ENCODE measurements at places on chromosomes 3 and 15.

GRCh38 chr15:70514251-70514650, 249.1 kb downstream of the UACA start:
- no peak for DNase-seq

GRCh38 chr15:40114218-40114617, 5.5 kb upstream of the BMF start:
- no peak for DNase-seq

DNA sequence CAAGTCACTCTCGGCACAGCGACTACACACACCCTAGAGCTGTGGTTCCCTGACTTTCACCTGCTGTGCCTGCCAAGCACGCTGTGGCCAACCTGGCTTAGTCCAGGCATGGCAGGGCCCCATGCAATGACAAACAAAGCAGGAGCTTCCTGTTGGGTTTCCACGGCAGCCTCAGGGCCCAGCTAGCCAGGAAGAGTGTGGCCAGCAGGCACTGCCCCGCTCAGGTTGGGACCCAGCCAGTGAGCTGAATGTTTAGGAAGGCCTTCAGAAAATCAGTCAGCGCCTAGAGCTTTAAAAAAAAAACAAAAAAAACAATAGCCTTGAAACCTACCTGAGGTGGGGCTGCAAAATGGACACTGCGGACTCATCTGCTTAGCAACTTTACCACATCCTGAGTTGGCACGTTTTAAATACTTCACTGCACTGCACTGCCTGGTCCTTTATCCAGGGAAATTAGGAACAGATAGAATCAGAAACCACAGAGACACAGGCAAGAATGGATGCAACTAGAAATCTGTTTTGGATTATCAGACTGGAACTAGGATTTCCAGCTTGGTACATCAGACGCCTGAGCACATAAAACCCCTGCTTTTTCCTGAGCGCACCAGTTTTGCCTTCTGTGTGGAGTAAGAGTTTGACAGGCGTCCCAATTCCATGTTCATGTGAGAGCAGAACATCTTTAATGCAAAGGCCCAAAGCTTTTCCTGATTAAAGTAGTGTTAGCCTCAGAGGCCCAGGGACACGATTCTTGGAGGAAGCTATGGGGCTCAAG, 36.2 kb upstream of the LDHAL6B start:
- no peak for DNase-seq

DNA sequence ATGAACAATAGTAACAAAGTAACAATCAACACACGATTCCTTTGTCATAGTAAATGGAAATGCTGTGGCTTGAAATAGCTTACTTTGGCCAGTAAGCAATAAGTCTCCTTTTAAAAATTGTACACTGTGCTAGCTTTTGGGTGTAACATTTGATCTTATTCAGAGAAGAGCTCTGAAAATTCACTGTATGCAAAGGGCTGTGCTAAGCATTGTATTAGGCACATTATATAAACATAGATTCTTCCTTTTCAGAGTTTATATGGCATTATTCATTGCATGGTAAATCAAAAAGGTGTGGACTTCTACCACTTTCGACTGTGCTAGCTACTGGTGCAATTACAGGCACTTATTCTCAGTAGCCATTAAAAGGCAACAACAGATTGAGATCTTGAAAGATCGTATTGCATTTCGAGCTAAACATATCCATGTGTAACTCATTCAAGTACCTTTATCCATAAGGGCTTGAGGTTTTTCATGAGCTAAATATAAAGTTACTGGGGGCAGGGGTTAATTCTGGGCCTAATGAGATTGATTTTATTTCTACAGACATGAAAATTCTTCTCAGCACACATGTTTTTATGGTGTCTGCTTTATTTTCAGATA, 246.8 kb downstream of the NR1D2 start:
- no peak for DNase-seq

GRCh38 chr15:51649659-51650521, 27.3 kb upstream of the DMXL2 start:
- peak; percentile 48 for DNase-seq

GRCh38 chr3:119352034-119352609, 57.9 kb downstream of the ARHGAP31 start:
- DNase-seq: peak; percentile 52

GRCh38 chr15:62998262-62998890, 44.2 kb upstream of the TPM1 start:
- DNase-seq: no peak

DNA sequence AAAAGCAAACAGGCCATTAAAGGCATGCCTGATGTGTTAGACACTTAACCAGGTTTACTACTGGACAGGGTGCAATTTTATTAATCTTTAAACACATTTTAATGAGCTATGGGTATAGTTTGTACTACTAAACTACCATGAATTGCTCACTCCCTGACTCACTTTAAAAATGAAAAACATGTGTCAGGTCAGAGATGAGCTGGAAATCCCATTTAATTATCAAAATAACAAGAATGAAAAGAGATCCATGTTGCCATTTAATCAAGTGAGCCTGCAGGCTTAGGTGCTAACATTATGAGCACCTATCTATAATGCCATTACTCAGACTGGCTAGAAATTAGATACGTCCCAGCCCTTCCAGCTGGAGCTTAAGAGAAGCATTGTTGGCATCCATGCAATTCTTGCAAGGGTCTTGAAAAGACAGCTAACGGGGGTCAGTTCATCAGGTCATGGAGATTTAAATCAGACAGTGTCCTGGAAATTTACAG, 224.4 kb downstream of the THRB start:
- DNase-seq: no peak

- no peak for DNase-seq
Observed at GRCh38 chr3:102092617-102093466, 243.5 kb downstream of the NFKBIZ start.

DNA sequence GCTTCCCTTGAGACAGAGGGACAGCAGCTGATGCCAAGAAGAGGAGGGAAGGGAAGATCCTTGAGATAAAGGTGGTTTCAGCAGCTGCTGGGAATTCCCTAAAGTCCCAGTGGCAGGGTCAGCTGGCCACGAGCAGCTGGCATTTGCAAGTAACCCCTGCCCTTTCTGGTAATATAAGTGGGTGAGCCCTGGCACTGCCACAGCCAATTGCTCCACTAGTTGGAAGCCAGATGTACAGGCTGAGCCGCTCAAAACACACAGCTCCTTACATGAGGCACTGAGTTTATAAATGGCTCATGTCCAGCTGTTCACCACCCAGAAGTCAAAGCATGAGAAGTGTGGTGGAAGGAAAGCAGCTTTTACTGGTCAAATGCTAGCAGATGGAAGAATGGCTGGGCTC, 35.4 kb downstream of the PRR20G start:
- DNase-seq: no peak

- no peak for DNase-seq
Observed at GRCh38 chr3:9015250-9015649, 52.0 kb upstream of the RAD18 start.

All from stimulated activated CD4-positive, alpha-beta T cell treated with anti-CD3 and anti-CD28 coated beads, Interleukin-2, amount 100 ng/mL, for 24 hours (primary cell).